Suppressor macrophage (primary cell): ENCODE measurements at places on chromosomes 12 and 14.

- no peak for DNase-seq
Measured at GRCh38 chr14:90870950-90871604, 54.8 kb upstream of the TTC7B start.

GRCh38 chr14:59175404-59175803 is 13.1 kb upstream of the DAAM1 start:
- DNase-seq: no peak

DNA sequence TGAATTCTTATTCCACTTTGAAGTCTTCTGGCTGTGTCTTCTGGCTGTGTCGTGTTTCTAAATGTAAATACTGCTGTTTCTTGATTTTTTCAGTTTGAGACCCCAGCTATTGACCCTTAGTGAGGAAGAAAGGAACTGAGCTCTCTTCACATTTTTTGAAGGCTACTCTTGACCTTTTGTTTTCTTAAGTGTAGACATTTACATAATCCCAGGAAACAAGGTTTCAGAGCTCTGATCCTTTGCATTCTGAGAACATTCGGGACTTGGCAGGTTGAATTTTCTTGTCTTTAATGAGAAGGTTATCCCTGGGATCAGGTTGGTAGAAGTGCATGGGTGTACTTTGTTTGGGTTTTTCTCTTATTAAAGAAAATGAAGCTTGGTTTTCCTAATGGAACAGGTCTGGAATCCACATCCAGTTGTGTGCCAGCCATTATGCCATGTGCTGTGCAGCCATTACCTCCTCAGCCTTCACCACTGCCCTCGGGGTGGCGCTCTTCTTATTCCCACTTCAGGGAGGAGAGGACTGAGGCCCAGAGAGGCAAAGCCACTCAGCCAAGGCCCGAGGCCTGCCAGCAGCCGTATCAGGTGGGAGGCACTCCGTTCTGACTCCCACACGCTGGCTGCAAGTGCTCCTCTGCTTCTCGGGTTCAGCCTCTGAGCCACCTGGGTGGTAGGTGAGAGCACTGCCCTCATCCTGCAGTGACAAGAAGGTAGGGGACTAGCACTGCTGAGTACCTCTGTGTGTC is 120.9 kb downstream of the BEGAIN start:
- no peak for DNase-seq

DNA sequence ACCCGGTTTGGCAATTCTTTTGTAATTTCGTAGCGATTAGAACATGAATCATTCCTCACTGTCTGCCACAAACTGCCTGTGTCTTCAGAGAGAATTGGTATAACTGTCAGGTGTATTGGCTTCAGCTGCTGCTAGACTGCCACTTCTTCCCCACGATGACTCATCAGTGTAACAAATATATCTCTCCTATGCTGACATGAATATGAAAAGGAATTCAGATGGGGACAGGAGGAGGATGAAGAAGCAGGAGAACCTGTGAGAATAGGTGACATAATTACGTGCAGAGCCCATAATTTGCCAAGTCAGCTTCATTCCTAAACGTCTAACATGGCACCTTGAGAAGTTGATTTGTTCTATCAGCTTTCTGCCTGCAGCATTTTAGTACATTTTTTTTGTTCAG is 64.9 kb downstream of the FRMD6 start:
- no peak for DNase-seq

DNA sequence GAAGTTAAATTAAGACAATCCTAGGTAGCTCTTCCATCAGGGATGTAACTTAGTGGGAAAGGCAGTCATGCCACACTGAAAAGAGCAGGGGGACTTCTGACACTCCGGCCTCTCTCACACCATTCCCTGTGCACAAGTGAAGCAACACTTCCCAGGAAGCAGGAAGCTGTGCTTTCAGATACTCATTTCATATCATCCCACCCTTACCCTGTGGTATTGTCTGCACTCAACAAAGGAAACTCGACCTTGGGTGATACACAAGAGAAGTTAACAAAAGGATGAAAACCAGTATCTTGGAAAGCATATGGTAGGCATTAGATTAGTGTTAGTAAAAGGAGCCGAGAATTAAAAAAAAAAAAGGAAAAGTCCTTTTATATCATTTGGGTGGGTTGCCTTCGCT is 61.3 kb upstream of the MDM1 start:
- no peak for DNase-seq

DNA sequence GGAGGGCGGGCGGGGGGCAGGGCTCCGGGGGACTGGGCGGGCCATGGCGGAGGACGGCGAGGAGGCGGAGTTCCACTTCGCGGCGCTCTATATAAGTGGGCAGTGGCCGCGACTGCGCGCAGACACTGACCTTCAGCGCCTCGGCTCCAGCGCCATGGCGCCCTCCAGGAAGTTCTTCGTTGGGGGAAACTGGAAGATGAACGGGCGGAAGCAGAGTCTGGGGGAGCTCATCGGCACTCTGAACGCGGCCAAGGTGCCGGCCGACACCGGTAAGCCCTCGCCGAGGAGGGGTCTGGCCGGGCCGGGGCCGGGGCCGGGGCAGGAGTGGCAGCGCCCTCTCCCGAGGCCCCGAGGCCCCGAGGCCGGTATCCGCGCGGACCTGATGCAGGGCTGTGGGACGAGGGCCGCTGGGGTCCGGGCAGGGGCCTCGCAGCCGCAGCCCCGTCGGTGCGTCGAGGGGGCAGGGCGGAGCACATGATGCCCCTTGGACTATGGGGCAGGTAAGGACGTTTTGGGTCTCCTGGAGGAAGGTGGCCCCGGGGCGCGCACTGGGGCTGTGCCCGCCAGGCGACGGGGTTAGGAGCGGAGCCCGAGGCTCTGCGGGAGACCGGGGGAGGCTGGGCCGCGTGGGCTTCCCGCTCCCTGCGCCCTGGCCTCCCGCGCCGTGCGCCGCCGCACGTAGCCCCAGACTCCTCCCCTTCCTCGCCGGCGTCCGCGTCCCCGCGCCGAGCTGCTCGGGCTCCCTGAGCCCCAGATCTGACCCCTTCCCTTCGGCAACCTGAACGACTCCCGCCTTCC is at the start of gene TPI1:
Gene TPI1, plus strand, starts transcription at position 119 of the 798 bp plus-strand sequence. Its CDS starts 36 bp downstream, at position 155.
- DNase-seq: peak; percentile 90

GRCh38 chr14:93073358-93073707 is 42.4 kb downstream of the ITPK1 start:
- DNase-seq: peak; percentile 96

DNA sequence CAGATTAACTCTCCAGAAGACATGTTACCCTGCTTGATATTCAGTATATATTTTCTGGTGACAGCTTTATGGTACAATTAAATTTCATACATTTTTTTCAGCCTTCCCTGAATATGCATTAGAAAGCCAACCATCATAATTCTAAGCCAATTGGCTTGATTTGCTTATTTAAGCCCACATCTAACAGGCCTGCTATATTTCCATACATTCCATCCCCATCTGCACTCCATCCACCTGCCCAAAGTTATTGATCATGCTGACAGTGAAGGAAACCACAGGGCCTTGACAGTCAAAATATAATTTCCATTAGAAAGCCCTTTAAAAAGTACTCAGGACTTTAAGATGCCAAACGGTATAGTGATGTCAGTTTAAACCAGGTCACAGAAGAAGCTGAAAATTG is 164.3 kb downstream of the GXYLT1 start:
- no peak for DNase-seq

DNA sequence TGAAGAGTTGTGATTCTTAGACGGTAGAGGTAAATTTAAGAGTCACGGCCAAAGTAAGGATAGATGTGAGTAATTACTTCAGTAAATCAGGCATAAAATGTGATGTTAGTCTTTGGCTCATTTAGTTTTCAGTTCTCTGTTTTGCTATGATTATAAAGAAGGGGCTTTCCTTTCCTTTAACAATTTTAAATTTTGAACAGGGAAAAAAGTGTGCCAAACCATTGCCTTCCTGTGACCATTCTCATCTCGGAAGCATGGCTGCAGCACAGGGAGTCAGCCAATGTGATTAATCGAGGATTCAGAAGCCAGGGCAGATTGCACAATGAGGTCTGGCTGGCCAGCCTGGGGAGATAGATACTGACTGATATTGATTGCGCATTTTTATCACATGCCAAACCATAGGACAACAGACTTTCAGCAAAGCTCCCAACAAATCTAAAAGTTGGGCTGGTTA is 480.2 kb upstream of the PRICKLE1 start:
- DNase-seq: no peak

GRCh38 chr14:98189062-98189461 is 1082.9 kb downstream of the BCL11B start:
- DNase-seq: no peak

GRCh38 chr14:100573757-100574641 is 13.2 kb downstream of the BEGAIN start:
- no peak for DNase-seq
